ENCODE measurements at places on chromosomes 6 and 20. TPM values are rescaled to one million over a fixed set of nuclear protein-coding genes. Genes with fewer than 3 reads are reported as not detected.

RGS17 gene
- 15.1 TPM for total RNA-seq

RAB44 gene
- under 0.01 TPM for total RNA-seq

DEFB125 gene
- not detected for total RNA-seq

SCRT2 gene
- total RNA-seq = not detected
